Right lung (tissue), 10 donors: ENCODE measurements at places on chromosomes 5 and 9. TPM values are rescaled to one million over a fixed set of nuclear protein-coding genes. Genes with fewer than 3 reads are reported as not detected.

- no peak for DNase-seq
Observed at GRCh38 chr9:134717924-134718645, 76.5 kb downstream of the COL5A1 start.

Gene HCN1
- polyA plus RNA-seq: 0.31 TPM

- no peak for DNase-seq
Observed at GRCh38 chr5:65951330-65951729, 25.0 kb downstream of the ERBIN start.

Gene IFNA13
- polyA plus RNA-seq: 0.28 TPM

GRCh38 chr9:29285818-29286217 is 1712.5 kb upstream of the C9orf72 start:
- no peak for DNase-seq

DNA sequence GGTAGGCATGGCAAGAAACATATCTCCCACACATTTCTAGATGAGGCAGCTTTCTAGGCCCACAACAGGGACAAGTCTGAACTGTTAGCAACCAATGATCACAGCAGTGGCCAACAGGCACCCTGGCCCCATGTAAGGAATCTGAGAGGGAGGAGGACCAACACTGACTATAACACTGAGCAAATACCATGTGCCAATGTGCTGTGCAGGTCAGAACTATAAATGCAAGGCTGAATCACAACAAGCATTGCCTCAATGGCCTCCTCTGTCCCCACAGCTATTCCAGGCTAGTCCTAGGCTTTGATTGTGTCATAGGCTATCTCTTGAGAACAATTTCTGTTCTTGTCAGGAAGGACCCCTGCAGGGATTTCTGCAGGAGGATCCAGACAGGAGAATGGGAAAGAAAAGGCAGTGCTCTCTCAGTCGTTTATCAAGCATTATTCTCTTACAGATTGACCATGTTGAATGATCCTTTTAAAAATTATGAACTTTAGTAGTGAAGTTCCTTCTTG is 221.2 kb downstream of the TLE1 start:
- no peak for DNase-seq

DNA sequence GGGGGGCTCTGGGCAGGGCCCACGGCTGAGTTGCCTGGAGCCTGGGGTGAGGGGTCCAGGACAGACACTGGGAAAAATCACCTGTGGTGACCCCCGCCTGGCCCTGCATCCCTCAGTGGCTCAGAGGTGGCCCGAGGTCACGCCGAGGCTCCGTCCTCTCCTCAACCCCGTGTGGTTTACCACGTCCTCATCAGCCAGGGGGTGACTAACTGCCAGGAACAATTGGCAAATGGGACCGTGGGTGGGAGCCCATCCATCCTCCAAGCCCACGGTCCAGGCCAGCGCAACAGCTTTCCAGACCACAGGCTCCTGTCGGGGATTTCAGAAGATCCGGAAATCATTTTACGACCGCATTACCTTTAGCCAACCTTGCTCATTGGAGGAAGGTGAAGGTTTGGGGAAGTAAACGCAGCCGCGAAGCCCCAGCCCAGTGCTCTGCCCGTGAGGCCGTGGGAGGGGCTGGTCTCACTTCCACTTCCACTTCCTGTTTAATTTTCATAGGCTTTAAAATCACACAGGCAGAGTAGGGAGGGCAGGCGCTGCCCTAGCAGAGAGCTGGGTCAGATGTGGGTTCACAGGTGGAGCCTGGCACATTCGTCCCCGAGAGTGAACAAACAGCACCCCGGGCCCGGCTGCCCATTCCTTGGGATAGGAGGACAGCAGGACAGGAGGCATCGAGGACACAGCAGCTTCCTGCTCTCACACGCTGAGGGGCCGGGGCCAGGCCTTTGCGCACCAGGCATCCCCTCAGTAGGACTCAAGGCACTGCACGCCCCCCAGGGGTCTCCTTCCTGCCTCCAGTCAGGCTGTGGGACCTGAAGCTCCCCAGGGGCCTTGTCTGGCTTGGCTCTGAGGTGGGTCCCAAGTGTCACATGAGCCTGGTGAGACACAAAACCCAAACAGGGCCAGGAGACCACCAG is 19.8 kb upstream of the SLC9A3 start:
- DNase-seq: no peak

Gene THBS4
- 5.8 TPM for polyA plus RNA-seq

DNA sequence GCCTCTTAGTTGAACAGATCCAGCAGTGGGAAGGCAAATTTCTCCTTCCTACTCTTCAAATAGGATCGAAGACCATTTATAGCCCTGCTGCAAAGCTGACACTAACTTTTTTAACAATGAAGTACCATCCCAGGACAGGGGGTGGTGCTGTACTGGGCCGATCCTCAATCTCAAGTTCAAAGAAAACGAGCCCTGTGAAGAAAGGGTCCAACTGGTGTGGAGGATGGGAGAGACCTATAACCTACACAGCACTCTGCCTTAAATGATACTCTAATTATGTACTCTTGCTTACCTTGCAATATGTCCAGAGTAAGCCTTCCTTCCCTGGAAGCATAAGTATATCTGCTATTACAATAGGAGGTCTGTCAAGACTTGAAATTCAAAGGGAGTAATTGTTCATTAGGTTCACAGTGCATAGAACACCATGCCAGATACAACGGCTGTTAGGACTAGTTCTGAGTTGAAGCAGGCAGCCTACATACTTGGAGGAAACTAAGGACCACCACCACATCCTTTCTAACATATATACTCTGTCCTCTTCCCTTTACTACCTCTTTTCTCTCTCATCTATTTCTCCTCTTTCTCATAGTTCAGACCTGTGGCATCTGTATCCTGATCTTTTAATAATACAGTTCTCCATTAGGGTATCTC is 6.2 kb downstream of the ETF1 start:
- DNase-seq: no peak

Gene SLC34A3
- 0.84 TPM for polyA plus RNA-seq

DNA sequence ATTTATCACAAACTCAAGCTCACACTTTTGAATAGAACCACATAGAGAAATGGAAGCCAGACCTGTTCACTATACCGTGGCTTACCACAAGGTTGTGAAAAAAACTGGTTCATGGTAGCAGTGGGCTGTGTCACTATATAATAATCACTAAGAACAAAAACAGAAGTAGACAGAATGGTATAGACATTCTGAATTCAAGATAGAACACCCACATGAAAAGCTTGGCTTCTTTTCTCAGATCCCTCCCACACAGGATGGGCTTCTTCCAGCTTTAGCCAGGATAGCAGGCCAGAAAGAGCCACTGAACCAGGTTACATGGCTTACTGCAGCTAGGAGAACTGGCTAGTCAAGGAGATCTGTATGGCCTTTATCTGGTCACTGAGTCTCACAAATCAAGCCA is 6.1 kb upstream of the NRG2 start:
- no peak for DNase-seq

DNA sequence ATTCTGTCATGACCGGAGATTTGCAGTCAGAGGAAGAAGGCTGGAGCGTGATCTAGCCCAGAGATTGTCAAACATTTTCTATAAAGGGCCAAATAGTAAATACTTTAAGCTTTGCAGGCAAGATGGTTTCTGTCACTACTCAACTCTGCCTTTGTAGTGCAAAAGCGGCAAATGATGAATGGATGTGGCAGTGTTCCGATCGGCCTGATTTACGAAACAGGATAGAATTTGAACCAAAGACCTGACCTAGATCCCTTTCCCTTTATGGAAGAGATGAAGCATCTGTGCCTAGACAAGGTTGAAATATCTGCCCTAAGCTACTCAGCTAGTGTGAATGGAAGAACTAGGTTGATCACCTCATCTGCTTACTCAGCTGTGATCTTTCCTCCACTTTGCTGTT is 209.5 kb downstream of the YTHDC2 start:
- DNase-seq: peak; percentile 46

DNA sequence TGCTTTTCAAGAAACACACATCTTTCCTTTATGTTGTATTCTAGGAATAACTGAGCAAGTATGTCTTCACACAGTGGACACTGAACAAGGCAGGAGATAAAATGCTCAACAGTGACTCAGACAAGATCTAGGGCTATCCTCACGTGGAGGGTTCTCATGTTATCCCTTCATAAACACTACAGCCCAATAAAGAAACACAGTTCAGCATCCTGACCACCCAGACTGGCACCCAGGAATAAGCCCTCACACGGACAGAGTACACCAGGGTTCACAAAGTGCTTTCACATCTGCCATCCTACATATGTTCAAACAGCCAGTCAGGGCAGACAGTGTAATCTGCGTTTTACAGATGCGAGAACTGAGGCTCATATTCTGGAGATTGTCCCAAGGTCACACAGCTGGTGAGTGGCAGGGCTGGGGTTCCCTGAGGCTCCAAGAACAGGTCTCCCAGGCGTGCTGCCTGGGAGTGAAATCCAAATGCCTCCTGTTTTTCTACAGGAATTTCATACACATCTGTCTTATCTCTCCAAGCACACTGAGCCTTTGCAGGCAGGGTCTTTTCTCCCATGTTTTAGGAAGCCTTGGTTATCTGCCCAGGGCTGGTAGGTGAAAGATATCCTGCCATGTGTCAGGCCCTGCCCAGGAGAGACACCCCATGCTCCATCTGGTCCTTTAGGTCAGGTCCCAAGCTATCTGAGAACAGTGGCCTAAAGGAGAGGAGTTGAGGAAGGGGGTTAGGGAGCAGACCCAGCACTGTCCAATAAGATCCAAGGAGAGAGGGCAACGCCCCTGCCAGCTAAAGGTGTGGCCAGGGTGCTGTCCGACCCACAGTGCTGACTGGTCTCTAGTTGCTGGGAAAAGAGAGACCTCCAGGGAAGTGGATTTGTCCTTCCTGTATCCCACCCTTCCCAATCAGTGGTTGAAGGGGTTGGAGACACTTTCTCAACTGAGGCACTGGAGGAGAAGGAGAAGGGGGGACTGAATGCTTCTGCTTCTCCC is 47.9 kb upstream of the XPA start:
- DNase-seq: no peak

DNA sequence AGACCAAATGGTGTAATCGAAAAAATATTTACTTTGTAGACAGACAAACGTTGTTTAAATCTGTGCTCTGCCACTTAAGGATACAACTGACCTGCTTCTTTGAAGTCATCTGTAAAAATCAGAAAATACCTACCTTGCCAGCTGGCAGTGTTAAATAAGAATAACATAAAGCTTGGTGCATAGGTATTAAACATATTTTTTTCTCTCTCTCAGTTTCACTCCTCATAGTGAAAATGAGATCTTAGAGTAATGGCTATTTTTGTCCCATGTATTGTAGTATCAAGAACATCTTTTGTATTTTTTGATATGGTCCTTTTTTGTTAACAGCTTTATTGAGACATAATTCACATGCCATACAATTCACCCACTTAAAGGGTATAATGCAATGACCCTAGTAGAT is 17.9 kb upstream of the RANBP17 start:
- DNase-seq: no peak

Gene ASPN
- 9.0 TPM for polyA plus RNA-seq

DNA sequence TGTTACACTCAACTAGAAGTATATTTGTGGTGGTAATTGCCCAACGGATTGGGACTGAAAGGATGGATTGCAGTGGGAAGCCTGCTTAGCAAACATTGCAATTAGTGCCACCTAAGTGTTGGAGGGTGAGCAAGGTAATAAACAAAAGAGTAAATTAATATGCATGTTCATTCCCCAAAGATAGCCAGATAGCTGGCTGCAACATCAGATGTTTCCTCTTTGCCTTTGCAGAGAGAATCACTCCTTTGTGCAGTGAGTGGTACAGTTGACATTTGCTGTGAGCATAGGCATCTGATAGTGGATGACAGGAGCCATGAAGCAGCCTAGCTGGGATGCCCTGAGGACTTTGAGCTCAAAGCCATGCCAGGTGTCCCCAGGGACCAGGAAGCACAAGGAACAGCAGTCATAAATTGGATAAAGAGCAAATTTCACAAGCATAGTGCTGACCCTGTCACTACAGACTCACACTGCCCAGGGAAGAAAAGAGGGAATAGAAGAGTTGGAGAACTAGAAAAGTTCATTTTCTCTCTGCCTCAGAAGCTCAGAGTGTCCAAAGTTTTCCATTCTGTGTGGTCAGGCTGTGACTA is 336.1 kb upstream of the SLC30A5 start:
- DNase-seq: no peak

GRCh38 chr5:28788954-28789353 is 1750.6 kb upstream of the CDH9 start:
- DNase-seq: no peak

DNA sequence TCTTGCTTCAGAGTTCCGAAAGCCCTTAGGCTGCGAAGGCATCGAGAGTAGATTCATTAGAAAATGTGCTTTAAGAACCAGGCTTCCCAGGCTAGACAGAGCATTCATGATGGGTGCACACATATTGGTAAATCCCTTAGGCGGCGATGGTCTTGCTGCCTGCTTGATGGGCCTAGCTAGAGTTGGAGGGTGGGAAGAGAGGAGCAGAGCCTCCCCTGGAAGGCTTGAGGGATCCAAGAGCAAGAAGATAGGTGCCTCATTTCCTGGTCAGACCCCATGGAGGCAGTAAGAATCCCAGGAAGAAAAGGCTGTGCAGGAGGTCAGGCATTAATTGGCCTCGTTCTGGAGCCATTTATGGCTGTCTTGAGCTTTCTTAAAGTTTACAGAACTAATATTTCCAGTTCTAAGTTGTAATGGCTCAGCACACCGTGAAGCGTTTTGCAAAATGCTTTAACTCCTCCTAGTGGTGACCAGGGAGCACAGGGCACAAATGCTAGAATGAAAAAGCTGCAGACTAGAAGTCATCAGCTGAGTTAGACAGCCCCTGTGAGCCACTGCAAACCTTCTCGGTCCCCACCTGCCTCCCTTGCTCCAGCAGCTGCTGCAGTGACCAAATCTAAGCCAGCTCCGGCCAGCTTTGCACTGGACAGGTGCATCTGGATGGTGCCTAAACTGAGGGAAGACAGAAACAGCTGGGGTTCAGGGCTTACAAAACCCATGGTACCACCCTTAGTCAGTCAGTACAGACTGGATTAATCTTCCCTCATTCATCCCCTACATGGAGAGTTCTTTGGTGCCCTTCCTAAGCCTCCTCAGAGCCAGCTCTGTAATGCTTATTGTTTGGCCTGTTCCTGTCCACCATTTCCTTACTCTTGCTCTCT is 14.7 kb downstream of the SLC45A2 start:
- peak; percentile 31 for DNase-seq

Gene PCDHGA12
- polyA plus RNA-seq: 3.4 TPM

GRCh38 chr9:136629879-136630661 is 32.6 kb upstream of the EGFL7 start:
- no peak for DNase-seq

- DNase-seq: no peak
Observed at GRCh38 chr5:140568443-140569063, 3.9 kb downstream of the SLC35A4 start.

DNA sequence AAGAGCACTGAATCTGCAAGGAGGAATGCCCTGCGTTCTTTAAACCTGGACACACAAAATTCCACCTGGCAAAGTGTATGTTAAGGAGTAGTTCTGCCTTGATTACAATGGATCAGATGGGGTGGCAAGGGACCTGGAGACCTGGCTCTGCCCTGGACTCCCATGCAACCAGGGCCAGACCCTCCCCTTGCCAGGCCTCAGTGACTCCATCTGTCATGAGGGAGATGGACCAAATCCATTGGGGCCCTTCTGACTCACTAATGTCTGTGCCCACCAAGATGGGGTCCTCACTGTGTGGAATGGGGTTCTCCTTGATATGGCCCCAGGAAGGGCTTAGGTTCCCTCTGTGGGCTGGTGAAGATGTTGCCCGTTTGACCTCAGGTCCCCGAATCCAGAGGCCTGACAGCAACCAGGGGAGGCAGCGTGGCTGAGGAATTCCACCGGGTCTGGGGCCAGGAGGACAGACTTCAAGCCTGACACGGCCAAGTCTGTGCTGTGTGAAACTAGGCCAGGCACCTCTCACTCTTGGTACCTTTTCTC is 100.3 kb downstream of the PAX5 start:
- DNase-seq: no peak

GRCh38 chr9:125262294-125262991 is 817 bp downstream of the GAPVD1 start:
- DNase-seq: no peak
